Choroid plexus epithelial cell (primary cell): ENCODE measurements at places on chromosomes 4 and X.

- DNase-seq = no peak
These were observed 30.4 kb downstream of the SMIM43 start for GRCh38 chr4:121734571-121734970.

GRCh38 chr4:93646233-93646930 lies 182.2 kb upstream of the ATOH1 start:
- DNase-seq = no peak

- peak; percentile 49 for DNase-seq
These were observed 85.4 kb downstream of the SH3RF1 start for GRCh38 chr4:169185133-169185956.

DNA sequence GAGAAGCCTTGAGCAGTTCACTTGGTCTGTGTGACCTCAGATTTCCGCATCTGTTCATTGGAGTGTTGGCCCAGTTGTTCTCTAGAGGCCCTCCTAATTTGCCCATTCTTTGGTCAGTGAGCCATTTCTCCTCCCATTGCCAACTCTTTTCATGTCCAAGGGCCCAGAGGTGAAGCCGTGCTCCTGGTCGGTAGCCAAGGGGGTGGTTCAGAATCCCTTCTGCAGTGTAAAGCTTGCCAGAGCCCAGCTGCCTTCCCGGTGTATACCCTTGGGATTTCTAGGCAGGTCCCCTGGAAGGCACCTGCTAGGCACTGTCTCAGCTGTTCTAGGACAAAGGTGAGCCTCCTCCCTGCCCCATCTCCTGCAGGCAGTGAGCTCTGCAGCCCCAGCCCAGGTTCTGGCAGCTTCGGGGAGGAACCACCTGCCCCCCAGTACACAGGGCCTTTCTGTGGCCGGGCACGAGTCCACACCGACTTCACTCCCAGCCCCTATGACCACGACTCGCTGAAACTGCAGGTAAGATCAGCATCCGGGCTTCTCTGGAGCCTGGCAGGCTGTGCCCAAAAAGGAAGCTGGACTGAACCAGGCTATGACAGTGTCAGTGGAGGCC lies 12.3 kb downstream of the SASH3 start:
- no peak for DNase-seq

- DNase-seq = peak; percentile 56
These were observed 48.5 kb upstream of the GRIA2 start for GRCh38 chr4:157172011-157172410.

GRCh38 chr4:147407261-147408045 lies 73.4 kb upstream of the EDNRA start:
- DNase-seq = peak; percentile 79

DNA sequence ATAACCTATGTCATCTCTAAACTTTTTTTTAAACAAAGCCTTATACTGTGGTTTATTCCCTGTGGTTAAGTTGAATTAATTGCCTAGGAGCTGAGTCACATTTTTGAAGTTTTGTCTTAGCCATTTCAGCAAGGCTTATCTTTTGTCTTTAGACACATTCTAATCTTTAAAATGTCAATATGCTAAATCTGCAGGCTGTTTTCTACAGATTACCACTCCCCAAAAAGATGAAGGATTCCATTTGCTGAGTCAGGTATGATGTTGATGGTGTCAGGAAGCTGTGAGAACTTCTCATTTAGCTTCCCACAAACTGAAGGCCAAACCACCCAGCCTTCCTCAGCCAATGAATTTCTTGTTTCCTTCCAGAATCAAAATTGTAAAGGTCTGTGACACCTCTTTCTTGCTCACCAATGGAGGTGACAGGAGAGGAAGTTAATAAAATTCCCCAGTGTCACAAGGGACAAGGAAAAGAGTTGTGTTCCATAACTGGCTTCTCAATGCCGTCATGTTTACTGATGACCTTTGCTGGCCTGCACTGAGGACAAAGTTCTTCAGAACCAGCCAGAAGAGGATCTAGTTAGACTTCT lies 3.7 kb upstream of the CXCL6 start:
- peak; percentile 46 for DNase-seq

GRCh38 chrX:118865231-118865630 lies 41.6 kb downstream of the ZCCHC12 start:
- DNase-seq = no peak

DNA sequence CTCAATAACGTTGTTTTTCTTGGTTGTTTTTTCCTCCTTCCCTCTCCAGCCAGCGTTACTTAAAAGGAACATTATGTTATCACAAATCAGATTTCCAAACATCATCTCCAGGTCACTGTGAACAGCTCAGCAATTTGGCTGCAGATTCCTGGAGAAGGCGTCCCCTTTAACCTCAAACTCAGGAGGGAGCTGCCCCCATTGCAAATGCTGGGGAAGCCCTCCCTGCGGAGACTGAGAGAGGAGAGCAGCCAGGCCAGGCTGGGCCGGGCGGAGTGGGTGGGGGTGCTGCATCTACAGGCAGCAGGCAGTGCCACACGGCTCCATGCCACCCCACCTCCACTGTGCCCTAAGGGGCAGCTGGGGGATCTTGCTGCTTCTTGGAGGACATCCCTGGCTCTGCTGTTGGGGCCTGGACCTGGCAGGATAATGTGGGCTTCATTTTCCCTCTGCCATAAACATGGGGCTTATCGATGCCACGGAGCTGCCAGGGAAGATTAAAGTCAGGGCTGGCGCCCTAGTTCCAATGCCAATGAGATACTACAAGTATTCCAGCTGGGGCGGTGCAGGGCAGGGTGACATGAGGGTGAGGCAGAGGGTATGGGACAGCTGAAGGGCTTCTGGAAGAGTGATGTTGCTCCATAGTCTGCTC lies 148.8 kb downstream of the PJA1 start:
- DNase-seq = no peak

- DNase-seq = peak; percentile 56
These were observed 191.4 kb downstream of the NDST4 start for GRCh38 chr4:114921790-114922591.

GRCh38 chr4:38160487-38161207 lies 200.4 kb downstream of the PTTG2 start:
- DNase-seq = peak; percentile 98

DNA sequence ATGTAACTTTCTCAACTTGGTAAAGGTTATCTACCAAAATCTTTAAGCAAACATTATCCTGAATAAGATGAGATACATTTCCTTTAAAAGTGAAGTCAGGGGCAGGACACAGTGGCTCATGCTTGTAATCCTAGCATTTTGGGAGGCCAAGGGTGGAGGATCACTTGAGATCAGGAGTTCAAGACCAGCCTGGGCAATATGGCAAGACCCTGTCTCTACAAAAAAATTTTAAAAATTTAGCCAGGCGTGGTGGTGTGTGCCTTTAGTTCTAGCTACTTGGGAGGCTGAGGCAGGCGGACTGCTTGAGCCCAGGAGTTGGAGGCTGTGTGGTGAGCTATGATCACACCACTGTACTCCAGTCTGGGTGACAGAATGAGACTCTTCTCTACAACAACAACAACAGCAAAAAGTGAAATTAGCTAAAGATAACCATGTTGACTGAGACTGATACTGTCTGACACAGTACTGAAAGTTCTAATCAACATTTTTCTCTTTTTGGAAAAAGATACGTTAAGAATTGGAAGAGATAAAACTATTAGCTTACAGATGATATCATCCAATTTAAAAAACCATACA lies 4.9 kb downstream of the DCAF16 start:
- DNase-seq = no peak

GRCh38 chrX:20547611-20548051 lies 280.9 kb upstream of the RPS6KA3 start:
- peak; percentile 64 for DNase-seq

GRCh38 chrX:125096469-125096868 lies 223.2 kb upstream of the TEX13C start:
- no peak for DNase-seq

GRCh38 chrX:118530219-118530911 lies 34.8 kb downstream of the DOCK11 start:
- peak; percentile 33 for DNase-seq
